Neuronal stem cell (in vitro differentiated cells): ENCODE measurements at places on chromosomes 4 and X.

- DNase-seq, result no peak
- H3K36me3 ChIP-seq, result no peaks in the 10 kb centered on the region
- H3K27ac ChIP-seq, result no peak overlapping the region
These were observed 6.8 kb downstream of the MEPE start for GRCh38 chr4:87839592-87839946.

DNA sequence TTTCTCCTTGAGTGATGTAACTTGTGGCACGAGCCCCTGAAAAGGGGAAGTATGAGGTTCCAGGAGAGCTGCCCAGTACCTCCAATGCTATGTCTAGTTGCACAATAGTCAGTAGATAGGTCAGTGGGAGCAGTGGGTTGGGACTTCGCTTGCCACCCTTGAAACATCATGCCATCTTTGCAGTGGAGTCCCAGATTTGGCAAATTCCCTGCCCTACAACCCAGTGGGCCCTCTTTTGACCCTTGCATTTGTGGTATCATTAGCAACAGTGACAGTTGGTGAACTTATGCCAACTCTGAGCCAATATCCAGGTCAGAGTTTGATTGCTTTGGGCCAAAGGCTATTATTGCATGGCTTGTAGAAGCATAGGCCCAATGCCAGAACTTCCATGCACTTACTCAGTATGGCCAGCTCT is 12.3 kb downstream of the FHL1 start:
- H3K36me3 ChIP-seq, result no peaks in the 10 kb centered on the region
- no peak overlapping the region for H3K27ac ChIP-seq
- no peaks in the 10 kb centered on the region for H3K4me1 ChIP-seq
- no peak for DNase-seq
- no peaks in the 10 kb centered on the region for H3K27me3 ChIP-seq
- no peak overlapping the region for H3K4me3 ChIP-seq

DNA sequence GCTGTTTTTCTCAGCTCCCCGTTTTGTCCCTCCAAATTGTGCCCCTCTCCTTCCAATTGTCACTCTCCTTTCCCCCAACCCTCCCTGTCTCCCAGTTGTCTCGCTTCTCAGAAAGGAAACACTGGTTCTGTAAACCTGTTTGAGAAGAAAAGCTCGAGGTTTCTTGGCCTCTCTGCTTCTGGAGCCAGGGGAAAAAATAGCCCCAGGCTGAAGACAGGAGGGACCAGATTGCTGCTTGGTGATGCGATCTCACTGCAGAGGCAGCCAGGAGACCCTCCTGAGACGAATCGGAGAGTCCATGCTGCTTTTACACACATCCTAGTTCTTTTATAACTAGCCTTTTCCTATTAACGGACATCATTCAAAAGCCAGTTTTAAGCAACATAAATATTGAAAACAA is 21.2 kb downstream of the TRIML1 start:
- no peaks in the 10 kb centered on the region for H3K27me3 ChIP-seq
- H3K4me1 ChIP-seq, result no peaks in the 10 kb centered on the region
- H3K27ac ChIP-seq, result no peak overlapping the region
- DNase-seq, result no peak
- H3K36me3 ChIP-seq, result no peaks in the 10 kb centered on the region

DNA sequence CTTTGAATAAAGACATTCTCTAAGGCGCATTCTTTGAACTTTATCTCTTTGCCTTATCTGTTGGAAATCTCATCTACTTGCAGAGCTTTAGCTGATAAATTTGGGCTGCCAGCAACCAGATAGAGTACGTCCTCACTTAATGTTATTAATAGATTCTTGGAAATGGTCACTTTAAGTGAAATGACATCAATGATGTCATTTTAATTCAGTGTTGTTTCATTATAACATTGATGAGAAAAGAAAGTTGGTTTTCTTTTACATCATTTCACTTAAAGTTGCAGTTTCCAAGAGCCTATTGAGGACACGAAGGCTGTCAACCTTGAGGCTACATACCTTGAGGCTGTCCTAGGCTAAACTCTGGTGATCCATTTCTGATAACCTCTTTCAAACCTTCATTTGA is 9.3 kb downstream of the TMEM165 start:
- no peaks in the 10 kb centered on the region for H3K4me1 ChIP-seq
- H3K36me3 ChIP-seq, result peaks cover 3% of the 10 kb centered on the region
- DNase-seq, result no peak
- no peaks in the 10 kb centered on the region for H3K27me3 ChIP-seq
- H3K27ac ChIP-seq, result no peak overlapping the region
- H3K4me3 ChIP-seq, result no peak overlapping the region

GRCh38 chr4:163500586-163500985 is 6.1 kb downstream of the TMA16 start:
- no peak overlapping the region for H3K4me3 ChIP-seq
- H3K4me1 ChIP-seq, result no peaks in the 10 kb centered on the region
- no peak for DNase-seq
- H3K27me3 ChIP-seq, result no peaks in the 10 kb centered on the region
- no peaks in the 10 kb centered on the region for H3K36me3 ChIP-seq

GRCh38 chrX:75061701-75062100 is 94.4 kb downstream of the ABCB7 start:
- no peaks in the 10 kb centered on the region for H3K27me3 ChIP-seq
- no peak for DNase-seq
- H3K4me3 ChIP-seq, result no peak overlapping the region
- no peak overlapping the region for H3K27ac ChIP-seq

GRCh38 chr4:137587796-137588195 is 55.5 kb upstream of the PCDH18 start:
- H3K27ac ChIP-seq, result no peak overlapping the region
- no peaks in the 10 kb centered on the region for H3K27me3 ChIP-seq
- DNase-seq, result no peak
- no peaks in the 10 kb centered on the region for H3K4me1 ChIP-seq
- H3K36me3 ChIP-seq, result no peaks in the 10 kb centered on the region
- no peak overlapping the region for H3K4me3 ChIP-seq

- no peak overlapping the region for H3K27ac ChIP-seq
- H3K27me3 ChIP-seq, result no peaks in the 10 kb centered on the region
- H3K4me3 ChIP-seq, result no peak overlapping the region
- no peak for DNase-seq
These were observed 64.3 kb downstream of the HTRA3 start for GRCh38 chr4:8333726-8334460.

- peaks cover 34% of the 10 kb centered on the region for H3K36me3 ChIP-seq
- DNase-seq, result no peak
- peak overlapping the region; percentile 92 for H3K27ac ChIP-seq
These were observed 609 bp upstream of the SLC25A6 start for GRCh38 chrX:1392376-1393068.

- H3K27me3 ChIP-seq, result no peaks in the 10 kb centered on the region
- no peaks in the 10 kb centered on the region for H3K36me3 ChIP-seq
- peaks cover 1% of the 10 kb centered on the region for H3K4me1 ChIP-seq
- H3K4me3 ChIP-seq, result no peak overlapping the region
These were observed 63.7 kb downstream of the SEC24D start for GRCh38 chr4:118772081-118772766.

GRCh38 chr4:16508968-16509367 is 282.7 kb upstream of the TAPT1 start:
- H3K27me3 ChIP-seq, result no peaks in the 10 kb centered on the region
- no peak overlapping the region for H3K4me3 ChIP-seq
- H3K4me1 ChIP-seq, result peaks cover 4% of the 10 kb centered on the region
- DNase-seq, result no peak
- no peak overlapping the region for H3K27ac ChIP-seq

GRCh38 chrX:148372925-148373324 is 127.5 kb upstream of the AFF2 start:
- H3K36me3 ChIP-seq, result no peaks in the 10 kb centered on the region
- H3K4me3 ChIP-seq, result no peak overlapping the region
- H3K27me3 ChIP-seq, result no peaks in the 10 kb centered on the region
- H3K27ac ChIP-seq, result no peak overlapping the region
- no peak for DNase-seq

DNA sequence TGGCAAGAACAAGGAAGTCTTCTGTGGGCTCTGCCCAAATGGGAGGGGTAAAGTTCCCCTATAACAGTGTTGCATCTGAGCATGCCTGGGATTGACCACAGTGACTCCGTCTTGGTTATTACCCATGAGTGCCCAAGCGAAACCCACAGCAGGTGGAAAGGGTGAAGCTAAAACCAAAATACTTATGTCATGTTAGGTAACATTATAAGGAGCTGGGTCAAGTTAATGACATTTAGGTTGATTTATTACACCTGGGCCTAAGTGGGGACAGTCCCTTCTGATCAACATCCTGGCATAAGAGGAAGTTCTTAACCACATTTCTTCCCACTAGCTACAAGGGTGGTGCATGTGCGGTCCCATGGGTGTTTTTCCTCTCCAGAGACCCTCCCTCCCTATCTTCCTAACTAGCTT is 1.3 kb upstream of the ZNF732 start:
- no peaks in the 10 kb centered on the region for H3K36me3 ChIP-seq
- H3K27me3 ChIP-seq, result peaks cover 3% of the 10 kb centered on the region
- H3K4me1 ChIP-seq, result no peaks in the 10 kb centered on the region
- H3K4me3 ChIP-seq, result no peak overlapping the region
- no peak overlapping the region for H3K27ac ChIP-seq

DNA sequence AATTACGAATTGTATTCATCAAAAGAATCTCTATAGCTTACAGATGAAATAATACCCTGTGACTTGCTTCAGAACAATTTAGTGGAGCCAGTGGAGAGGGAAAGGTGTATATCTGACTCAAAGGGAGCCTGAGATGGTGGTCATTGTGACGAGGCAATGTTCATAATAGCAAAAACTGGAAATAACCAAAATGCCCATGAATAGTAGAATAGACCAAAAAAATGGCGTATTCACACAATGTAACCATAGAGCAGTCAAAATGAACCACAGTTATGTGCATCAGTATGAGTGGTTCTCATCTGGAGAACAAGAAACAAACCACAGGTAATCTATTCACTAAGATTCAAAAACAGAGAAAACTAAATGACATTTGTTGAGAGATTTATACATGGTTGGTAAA is 125.3 kb upstream of the CLNK start:
- H3K4me3 ChIP-seq, result no peak overlapping the region
- H3K27me3 ChIP-seq, result no peaks in the 10 kb centered on the region
- H3K36me3 ChIP-seq, result no peaks in the 10 kb centered on the region
- H3K27ac ChIP-seq, result no peak overlapping the region
- no peak for DNase-seq

DNA sequence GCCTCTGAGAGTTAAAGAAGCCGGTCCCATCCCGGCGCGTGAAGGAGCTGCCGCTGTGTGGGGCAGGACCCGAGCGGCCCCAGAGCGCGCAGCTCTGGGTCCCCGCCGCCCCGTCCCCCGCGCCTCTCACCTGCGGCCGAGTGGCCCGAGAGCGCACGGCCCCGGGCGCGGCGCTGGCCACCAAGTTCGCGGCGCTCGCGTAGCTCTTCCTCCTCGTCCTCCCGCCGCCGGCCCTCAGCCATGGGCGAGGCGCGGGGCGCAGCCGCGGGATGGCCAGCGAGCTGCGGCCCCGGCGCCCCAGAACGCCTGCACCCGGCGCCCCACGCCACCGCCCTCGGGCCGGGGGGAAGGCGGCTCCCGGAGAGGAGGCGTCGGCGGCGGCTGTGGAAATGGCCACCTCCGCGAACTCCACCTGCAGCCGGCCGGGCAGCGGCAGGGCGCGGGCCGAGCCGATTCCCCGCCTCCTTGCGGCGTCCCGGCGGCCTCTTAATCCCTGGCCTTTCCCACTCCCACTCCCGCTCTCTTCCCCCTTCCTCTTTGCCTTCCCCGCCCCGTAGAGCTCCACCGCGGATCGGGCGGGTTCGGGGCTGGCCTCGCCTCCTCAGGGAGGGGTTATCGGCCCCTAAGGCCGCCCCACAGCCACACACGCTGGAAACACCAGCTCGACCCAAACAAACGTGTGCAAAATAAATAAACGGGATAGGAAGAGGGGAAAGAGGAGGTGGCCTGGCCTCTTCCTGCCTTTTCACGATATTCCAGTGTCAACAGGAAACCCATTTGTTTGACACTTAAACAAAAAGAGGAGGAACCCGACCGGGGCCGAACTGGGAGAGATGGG is at the start of gene SH3D19:
TSS of gene SH3D19 (minus strand) at position 495 of the 838 bp plus-strand sequence. CDS start at position 242, 253 bp downstream.
- H3K36me3 ChIP-seq, result no peaks in the 10 kb centered on the region
- H3K27ac ChIP-seq, result peak within 1 kb of the TSS; percentile 88
- peak; percentile 59 for DNase-seq
- H3K4me1 ChIP-seq, result peaks cover 2% of the 10 kb centered on the region
- peak within 1 kb of the TSS; percentile 84 for H3K4me3 ChIP-seq

- no peaks in the 10 kb centered on the region for H3K36me3 ChIP-seq
- no peaks in the 10 kb centered on the region for H3K27me3 ChIP-seq
- DNase-seq, result no peak
- H3K4me1 ChIP-seq, result peaks cover 6% of the 10 kb centered on the region
- no peak overlapping the region for H3K4me3 ChIP-seq
These were observed 401.8 kb downstream of the RAPGEF2 start for GRCh38 chr4:159504684-159505083.

GRCh38 chr4:31702326-31702725 is 982.2 kb downstream of the PCDH7 start:
- H3K36me3 ChIP-seq, result no peaks in the 10 kb centered on the region
- no peak for DNase-seq
- H3K27me3 ChIP-seq, result no peaks in the 10 kb centered on the region

DNA sequence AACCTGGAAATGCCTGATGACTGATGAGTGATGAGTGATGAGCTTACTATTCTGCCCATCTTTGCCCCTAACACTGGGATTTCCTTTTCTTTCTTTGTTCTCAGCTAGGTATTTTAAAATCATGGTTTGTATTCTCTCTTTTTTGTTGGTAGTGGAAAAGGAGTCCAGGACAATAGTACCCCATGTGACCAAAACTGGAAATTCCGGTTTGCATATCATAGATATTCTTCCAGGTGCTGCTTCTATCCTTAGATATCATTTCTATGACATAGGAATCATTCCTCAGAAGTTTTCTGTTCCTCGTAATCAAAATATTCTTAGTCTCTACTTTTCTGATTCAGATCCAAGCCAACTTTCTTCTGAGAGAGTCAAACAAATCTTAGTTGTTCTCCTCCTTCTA is 320.5 kb upstream of the TET2 start:
- H3K27me3 ChIP-seq, result no peaks in the 10 kb centered on the region
- no peaks in the 10 kb centered on the region for H3K4me1 ChIP-seq
- DNase-seq, result no peak
- no peak overlapping the region for H3K4me3 ChIP-seq
- no peak overlapping the region for H3K27ac ChIP-seq

- H3K27ac ChIP-seq, result no peak overlapping the region
- no peaks in the 10 kb centered on the region for H3K27me3 ChIP-seq
- peaks cover 10% of the 10 kb centered on the region for H3K4me1 ChIP-seq
These were observed 15.6 kb upstream of the TMEM131L start for GRCh38 chr4:153450544-153450917.

DNA sequence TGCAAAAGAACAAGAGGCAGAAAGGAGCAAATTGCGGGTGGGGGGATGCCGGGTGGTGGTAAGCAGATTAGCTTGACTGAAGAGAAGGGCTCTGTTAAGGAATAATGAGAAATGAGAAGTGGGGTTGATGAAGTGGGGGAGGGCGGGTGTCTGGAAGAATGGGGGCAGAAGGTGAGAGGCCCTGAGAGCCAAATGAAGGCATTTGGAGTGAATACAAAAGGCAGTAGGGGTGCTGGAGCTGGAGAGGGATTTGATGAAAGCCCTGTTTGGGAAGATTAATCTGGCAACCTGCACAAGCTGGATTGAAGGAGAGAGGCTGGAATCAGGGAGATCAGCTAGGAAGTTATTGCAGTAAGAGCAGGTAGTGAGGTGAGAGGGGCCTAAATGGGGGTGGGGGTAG is 82.1 kb downstream of the GUCY2F start:
- H3K4me1 ChIP-seq, result peaks cover 28% of the 10 kb centered on the region
- H3K27me3 ChIP-seq, result peaks cover 3% of the 10 kb centered on the region
- peak overlapping the region; percentile 93 for H3K27ac ChIP-seq
- H3K36me3 ChIP-seq, result no peaks in the 10 kb centered on the region
- H3K4me3 ChIP-seq, result no peak overlapping the region
- DNase-seq, result peak; percentile 15

- no peak overlapping the region for H3K27ac ChIP-seq
- no peaks in the 10 kb centered on the region for H3K27me3 ChIP-seq
- no peaks in the 10 kb centered on the region for H3K36me3 ChIP-seq
These were observed 14.8 kb downstream of the PRSS12 start for GRCh38 chr4:118337954-118338353.
